T-cell (primary cell): ENCODE measurements at places on chromosomes 5 and 9.

GRCh38 chr5:90911169-90911568 is 352.6 kb downstream of the ADGRV1 start:
- DNase-seq = no peak

- DNase-seq = no peak
Observed at GRCh38 chr5:134139377-134139851, 24.9 kb downstream of the TCF7 start.

GRCh38 chr5:177537389-177538361 is 16.7 kb downstream of the FAM193B start:
- no peak for DNase-seq

DNA sequence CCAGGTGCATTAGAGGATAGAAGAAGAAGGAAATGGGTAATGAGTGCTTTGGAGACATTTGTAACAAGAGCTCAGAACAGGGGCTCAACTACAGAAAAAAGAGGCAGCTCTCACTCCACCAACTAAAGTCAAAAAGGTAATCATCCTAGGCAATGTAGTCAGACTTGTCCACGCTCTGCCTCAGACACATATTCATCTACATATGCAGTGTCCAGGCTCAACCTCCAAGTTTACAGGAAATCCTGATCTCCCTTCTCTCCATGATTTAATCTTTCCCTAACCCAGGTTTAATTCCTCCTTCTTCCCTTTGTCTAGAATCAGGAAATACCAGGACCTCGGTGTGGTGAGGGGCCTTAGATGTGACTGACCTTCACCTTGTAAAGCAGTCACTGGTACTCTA is 65.7 kb upstream of the SELENOP start:
- DNase-seq = no peak

- no peak for DNase-seq
Observed at GRCh38 chr5:129271308-129271707, 176.8 kb downstream of the ISOC1 start.

DNA sequence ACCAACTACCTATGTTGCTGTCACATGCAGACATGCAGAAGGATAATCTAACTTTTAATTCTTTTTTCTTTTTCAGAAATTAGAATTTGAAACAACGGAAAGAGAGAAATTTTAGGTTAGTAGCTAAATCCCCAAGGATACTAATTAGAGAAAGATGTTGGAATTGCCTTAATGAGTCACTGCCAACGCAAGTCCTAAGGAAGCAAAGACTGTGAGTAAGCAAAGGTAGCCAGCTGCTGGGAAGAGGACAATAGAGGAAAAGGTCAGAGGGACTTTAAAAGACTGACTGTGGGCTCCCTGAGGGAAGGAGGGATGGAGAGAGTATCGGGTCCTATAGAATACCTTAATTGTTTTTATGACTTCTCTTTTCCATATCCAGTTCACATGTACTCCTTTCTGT is 461.9 kb upstream of the PAPPA start:
- no peak for DNase-seq

DNA sequence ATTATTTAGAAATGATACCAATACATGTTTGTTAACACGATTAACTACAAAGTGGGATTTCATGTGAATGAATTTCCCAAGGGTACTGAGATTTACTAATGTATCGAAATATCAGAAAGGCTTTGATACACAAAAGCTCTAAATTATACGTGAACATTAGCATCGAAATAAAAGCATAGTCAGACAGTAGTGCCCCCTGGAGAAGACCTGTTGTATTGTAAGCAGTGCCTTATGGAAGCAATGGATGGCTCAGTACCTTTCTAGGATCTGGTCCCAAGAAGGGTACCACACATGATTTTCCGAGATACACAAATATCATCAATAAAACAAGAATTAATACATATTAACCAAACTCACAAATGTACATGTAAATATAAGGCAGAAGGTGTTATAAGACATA is 153.8 kb downstream of the CDH12 start:
- no peak for DNase-seq

DNA sequence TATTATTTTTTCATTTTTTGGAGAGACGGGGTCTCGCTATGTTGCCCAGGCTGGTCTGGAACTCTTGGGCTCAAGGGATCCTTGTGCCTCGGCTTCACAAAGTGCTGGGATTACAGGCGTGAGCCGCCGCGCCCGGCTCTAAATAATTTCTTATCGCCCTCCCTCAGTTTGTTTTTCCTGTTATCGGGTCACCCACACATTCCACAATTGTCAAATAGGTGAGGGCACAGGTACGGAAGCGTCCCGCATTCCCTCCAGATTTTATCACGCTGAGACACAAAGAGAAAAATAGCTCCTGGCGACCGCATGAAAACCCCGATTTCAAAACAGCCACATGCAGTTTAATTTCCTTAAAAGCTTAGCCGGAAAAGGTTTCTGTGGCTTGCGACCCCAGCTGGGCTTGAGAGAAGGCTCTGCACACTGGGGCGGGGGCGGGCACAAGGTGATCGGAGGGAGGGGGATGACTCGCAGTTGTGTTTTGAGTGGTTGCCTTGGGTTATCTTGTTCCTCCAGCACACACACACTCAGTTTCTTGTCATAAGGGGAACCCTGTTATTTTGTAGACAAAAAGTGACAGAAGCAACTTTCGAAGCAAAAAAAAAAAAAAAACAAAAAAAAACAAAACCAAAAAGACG is 717 bp upstream of the IQGAP2 start:
- DNase-seq = peak; percentile 77

DNA sequence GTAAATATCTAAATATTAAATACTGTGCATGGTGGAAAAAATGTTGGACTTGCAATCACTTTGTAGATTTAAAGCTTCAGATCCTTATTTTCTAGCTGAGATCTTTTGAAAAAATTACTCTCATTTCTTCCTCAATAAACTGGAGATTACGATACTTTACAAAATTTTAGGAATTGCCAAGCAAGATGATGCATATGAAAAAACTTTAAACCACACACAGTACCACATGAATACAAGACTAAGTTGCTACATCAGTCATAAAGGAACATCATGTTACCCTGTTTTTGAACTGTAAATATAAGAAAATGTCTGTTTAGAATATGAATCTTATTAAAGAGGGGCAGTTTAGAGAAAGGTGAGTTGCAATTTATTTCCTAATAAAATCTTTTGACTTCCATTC is 703.6 kb upstream of the NUDT12 start:
- DNase-seq = no peak
